ENCODE measurements at places on chromosomes 6 and 20.

DNA sequence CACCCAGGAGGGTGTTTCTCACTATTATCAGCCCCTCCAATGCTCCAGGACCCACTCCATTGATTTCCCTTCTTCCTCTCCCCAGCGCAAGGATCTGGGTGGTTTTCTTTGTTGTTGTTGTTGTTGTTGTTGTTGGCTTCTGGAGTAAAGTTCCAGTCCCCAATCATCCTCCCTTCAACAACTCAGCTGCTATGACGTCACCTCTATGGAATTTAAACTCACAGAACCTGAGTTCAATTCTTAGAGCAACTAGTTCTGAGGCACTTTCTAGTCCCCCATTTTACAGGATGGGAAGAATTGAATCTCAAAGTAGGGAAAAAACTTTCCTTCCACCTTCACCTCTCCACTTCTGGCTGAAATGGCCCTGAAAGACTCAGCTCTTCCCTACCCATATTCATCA lies 9.7 kb upstream of the WFDC8 start:
- no peak for DNase-seq

- no peak for DNase-seq
These were observed 2.8 kb upstream of the MAPK13 start for GRCh38 chr6:36127462-36128016.

DNA sequence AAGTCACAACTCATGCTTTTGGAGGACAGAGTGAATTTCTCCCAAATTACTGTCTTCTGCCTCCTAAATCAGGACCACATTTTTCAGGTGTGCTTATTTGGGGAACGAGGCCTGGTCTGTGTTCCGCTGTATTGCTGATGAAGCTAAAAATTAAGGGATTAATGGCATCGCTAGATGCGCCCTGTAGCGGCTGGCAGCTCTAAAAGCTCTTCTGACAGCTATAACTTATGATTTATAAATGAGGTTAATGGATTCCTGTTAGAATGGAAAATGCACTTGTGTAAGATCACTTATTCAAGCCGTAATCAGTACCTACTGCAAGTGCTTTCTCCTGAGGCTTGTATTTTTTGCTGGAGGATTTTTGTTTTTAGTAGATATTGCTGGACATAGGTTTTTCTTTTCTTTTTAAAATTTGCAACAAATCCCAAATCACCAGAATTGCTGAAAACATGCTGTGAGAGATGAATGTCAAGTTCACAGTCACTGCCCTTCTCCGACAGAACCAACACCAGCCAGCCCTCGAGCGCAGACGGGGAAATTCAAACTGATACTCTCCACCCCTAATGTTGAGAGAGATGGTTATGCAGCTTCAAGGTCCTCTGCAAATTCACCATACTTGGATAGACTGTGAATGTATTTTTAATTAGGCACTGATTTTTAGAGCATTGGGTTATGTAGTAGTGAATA lies 49.1 kb downstream of the AKAP12 start:
- no peak for DNase-seq

DNA sequence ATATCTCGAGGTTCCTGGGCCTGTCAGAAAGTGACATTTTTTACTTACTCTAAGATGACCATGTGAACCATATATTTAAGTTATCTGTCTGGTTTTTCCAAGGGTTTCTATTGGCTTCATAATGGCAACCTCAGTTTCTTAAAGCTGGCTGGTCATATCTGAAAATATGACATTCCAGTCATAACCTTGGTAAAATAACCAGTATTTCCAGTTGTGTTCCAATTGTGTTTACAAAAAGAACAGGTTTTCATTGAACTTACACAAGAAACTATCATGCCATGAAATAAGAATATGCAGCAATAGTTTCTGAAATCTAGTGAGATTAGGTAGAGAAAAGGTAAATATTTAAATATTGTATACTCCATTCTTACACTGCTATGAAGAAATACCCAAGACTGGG lies 61.7 kb upstream of the HMGN3 start:
- no peak for DNase-seq

GRCh38 chr6:17853533-17853932 lies 133.9 kb downstream of the KIF13A start:
- no peak for DNase-seq

GRCh38 chr6:132072831-132073230 lies 121.7 kb upstream of the CCN2 start:
- DNase-seq: no peak

DNA sequence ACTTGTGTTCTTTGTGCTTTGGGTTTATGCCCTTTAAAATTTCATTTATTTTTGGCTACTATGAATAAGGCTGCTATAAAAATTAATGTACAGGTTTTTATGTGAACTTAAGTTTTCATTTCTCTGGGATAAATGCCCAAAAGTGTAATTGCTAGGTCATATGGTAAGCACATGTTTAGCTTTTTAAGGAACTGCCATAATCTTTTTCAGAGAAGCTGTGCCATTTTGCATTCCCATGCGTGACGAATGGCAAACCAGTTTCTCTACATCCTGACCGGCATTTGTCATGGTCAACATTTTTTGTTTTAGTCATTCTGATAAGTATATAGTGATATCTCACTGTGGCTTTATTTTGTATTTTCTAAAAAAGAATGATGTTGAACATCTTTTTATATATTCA lies 236.0 kb upstream of the SGK1 start:
- no peak for DNase-seq

DNA sequence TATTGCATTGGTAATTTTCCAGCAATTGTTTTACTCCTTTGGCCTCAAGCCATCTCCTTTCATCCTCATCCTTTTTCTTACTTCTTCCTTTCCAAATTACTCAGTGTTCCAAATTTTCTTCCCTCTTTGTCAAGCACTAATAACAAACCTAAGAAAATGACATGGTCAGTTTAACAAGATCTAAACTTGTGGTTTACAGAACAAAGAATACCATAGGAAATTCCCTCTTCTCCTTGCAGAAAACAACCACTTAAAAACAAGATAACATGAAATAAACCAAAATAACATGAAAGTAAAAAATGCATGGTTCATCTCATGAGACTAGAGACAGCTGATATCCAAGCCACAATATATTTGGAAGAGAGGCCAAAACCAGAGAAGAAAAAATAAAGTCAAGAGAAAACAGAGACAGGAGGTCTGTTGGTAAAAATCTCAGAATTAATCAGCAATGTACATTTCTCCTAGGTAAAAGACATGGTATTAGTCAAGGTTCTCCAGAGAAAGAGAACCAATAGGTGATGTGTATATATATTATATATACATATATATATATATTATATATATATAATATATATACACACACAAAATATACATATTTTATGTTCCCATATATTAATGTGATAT lies 51.0 kb upstream of the SENP6 start:
- no peak for DNase-seq

- DNase-seq: no peak
These were observed 53.8 kb downstream of the ABHD12 start for GRCh38 chr20:25336561-25337422.

- no peak for DNase-seq
These were observed 6.1 kb upstream of the TMEM74B start for GRCh38 chr20:1190847-1191246.

- peak; percentile 75 for DNase-seq
These were observed 75.3 kb downstream of the SLC23A2 start for GRCh38 chr20:4925842-4926530.

DNA sequence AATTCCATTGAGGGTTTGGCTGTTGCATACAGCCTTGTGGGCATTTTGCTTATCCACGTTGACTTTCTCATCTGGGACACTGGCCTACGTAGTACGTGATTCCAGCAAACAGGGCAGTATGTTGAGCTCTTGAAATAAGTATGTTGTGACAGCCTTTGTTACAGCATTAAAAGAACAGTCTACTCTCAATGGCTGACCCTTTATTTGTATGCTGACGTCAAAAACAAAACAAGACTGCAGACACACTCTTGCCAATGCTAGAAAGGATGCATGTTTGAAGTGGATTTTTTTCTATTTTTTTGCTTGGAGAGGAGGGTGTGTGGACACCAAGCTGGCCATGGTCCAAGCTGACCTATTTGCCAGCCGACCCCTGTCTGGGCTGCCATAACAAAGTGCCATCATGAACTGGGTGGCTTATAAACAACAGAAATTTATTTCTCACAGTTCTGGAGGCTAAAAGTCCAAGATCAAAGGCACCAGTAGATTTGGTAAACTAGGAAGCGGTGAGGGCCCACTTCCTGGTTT lies 10.8 kb upstream of the SNHG17 start:
- DNase-seq: no peak

DNA sequence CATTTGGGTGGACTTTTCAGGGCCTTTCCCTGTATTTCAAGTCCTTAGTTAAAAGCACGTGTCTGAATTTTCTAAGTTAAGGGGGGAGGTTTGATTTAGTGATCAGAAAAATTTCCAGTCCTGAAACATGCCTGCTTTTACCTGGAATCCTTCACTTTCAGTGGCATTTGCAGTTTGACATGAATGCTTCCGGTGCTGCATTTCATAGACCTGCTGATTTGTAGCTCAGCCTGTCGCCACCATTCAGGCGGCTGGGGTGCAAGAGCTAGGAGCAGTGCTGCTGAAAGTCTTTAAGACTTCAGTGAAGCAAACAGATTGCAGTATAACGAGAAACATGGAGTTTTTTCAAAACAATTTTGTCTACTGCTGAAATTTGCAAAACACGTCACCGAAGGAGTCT lies 14.0 kb downstream of the RPS6KA2 start:
- no peak for DNase-seq

- DNase-seq: no peak
These were observed 11.5 kb downstream of the ATP9A start for GRCh38 chr20:51756653-51757052.

- DNase-seq: no peak
These were observed 5.7 kb downstream of the SUPT3H start for GRCh38 chr6:45371924-45372573.

DNA sequence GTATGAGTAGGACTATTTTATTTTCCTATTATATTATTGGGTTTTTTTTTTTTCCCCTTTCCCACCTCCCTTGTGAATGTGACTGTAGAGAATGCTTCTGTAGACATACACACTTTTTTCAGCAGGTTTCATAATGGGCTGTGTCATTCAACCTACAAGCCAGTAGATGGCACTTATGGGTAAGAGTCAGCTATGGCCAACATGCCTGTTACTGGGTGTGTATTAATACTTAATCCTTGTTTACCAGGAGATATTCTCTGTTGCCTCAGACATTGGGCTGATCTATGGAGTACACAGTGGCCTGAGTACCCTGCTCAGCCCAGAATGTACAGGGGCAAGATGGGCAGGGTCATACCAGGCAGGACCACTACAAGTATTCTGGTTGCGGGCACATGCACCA lies 382.5 kb downstream of the EPHA7 start:
- DNase-seq: no peak
